Glomerular endothelial cell (primary cell): ENCODE measurements at places on chromosomes 12 and 14. TPM values are rescaled to one million over a fixed set of nuclear protein-coding genes. Genes with fewer than 3 reads are reported as not detected.

DNA sequence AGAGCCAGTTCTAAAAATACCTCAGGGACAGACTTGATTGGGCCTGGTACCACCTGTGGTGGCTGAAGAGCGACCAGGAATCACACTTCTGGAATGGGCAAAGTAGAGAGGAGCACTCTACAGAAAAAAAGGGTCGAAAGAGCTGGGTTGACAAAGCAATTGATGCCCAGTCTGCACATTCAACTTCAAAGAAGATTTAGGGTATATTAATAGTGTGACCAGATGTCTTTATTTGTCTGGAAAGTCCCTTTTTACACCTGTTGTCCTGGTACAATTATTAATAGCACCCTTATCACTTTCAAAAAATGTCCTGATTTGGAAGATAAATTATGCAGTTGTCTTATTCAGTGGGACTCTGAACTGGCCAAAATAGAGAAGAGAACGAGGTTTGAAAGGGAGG is 137.5 kb downstream of the DYRK2 start:
- DNase-seq: no peak

DNA sequence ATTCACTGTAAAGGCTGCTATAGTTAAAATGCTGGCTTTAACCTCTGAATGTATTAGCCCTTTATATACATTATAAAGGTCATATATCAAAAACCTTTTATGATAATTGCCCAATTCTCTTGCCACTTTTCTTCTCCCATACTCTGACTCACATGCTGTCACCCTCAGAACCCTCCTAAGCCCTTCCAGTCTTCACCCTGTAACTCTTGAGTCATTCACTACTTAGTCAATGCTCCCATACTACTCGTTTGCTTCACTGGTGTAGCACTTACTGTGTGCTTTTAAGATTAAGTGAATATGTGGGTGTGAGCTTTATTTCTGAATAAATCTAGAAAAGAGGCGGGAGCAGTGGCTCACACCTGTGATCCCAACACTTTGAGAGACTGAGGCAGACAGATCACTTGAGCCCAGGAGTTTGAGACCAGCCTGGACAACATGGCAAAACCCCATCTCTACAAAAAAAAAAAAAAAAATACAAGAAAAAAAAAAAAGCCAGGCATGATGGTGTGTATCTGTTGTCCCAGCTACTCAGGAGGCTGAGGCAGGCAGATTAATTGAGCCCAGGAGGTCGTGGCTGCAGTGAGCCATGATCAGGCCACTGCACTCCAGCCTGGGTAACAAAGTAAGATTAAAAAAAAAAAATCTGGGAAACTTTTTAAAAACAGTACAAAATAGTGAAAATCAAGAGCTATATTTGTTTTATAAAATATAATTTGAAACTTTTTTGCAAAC is 37.6 kb downstream of the SPATA7 start:
- no peak for DNase-seq

- DNase-seq: no peak
These were observed 9.8 kb downstream of the CCER1 start for GRCh38 chr12:90945070-90945649.

- DNase-seq: no peak
These were observed 127.6 kb downstream of the FSCB start for GRCh38 chr14:44379292-44379977.

GRCh38 chr12:74021937-74022336 is 515.7 kb upstream of the ATXN7L3B start:
- peak; percentile 1 for DNase-seq

DNA sequence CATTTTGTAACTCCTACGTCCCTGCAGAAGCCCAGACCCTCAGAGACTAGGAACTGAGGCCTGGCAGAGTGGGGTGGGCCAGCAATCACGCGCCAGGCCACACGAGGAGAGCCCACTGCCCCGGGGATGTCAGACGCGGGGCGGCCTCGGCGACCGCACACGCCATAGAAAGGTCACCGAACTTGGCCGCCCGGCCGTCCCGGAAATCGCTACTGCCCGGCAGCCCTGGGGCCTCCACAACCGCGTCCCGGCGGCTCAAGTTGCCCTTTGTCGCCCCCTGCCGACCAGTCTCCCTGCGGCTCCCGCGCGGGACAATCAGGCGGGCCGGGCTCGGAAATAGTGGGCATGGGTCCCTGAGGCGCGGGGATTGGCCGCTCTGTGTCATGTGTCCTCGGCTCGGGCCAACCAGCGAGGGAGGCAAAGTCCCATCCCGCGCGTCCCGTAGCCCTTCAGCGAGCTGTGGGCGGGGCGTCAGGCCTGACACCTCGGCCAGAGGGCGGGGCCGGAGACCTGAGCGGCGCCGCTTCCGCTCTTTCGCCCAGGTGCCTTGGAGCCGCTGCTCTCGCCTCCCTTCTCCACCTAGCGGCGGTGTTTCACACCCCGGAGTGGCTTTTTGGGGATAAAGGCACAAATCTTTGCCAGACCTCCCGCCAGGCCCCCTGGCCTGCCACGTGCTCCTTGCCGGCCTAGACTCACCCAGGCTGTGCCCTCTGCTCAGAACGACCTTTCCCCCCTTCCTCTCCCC is 33.4 kb upstream of the DEGS2 start:
- DNase-seq: peak; percentile 62

DNA sequence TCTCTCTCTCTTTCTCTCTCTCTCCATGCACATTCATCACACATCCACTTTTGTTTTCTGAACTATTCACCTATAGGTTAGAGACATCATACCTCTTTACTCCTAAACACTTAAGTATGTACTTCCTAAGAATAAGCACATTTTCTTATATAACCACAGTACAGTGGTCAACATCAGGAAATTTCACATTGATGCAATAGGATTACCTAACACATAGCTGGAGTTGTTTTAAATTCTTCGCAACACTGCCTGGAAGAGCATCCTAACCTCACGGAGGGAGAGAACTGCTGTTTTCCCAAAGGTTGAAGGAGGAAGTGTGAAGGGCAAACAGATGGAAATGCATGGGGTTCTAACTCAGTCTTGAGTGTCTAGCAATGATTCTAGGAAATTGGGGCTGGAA is 159.2 kb downstream of the SYT1 start:
- no peak for DNase-seq

GRCh38 chr12:99142651-99143050 is 497.6 kb downstream of the APAF1 start:
- no peak for DNase-seq

DNA sequence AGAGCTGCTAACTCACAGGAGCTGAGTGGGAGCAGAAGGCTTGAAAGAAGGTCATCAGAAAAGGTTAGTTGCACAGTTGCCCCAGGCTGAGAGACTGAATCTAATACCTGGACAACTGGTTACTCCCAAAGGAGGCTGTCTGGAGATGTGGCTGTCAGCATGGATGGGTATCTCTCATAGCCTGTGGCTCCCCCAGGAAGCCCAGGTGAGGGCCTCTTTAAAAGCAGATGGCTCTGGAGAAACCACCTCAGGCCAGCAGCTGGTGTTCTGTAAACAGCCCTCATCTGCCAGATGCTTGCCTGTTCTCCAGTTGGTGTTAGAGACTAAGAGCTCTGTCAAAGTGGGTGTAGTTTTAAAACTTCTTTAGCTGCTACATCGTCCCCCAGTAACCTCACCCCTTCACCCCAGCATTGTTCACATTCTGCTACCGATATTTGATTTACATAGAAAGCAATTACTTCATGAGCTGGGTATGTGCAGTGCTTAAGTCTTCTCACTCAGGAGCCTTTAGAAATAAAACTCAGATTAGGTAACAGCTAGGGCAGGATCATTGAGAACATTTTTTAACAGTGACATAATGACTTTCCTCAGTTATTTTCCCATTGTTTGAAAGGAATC is 25.8 kb downstream of the DACT1 start:
- DNase-seq: no peak

- no peak for DNase-seq
These were observed 12.0 kb downstream of the PDE6H start for GRCh38 chr12:14984766-14985285.

GRCh38 chr12:96780330-96780729 is 126.7 kb upstream of the NEDD1 start:
- no peak for DNase-seq

DNA sequence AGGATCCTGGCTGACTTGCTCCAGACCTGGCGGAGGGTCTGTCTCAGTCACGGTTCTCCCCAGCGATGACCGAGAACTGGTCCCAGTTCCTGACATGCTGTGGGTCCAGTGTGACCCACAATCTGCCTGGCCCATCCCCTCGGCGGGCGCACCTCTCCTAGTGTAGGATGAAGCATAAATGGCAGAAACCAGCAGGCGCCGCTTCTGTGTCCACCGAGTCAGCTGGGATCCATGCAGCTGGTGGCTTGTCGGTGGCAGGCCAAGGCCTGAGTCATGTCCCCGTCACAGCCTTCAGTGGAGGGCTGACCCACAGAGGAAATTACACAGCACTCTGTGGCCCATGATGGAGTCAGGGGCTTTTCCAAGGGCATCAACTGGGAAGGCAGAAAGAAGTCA is 38.5 kb downstream of the NFKBIA start:
- no peak for DNase-seq

DNA sequence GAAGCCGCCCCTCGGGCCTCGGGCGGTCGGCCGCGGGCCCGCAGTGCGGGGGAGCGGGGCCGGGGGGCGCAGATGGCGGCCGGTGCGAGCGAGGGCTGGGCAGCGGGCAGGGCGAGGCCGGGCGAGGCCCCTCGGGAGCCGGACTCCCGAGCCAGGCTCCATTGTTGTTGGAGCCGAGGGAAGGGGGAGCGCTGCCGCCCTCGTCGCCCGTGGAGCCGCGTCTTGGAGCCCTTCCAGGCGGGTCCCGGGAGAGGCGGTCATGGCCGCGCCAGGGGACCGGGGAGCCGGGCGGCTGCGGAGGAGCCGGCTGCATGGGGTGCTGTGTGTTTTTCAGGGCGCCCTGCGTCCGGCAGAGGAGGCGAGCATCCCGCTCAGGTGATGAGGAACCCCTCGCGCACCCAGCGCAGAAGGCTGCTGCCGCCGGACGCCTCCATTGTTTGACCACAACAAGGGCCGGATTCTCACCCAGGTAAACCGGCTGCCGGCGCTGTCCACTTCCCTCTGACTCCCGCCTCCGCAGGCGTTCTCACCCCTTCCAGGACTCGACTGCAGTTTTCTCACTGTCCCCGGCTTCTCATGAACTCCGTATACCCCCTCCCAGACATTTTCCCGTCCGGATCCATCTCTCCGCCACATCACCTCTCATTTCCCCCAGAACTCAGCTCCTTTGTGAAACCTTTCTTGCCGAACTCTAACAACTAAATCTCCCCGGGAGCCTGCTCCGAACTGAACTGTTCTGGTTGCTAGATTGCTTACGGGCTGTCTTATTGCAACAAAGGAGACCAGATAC is 732 bp downstream of the ZNF664 start:
- DNase-seq: no peak

DNA sequence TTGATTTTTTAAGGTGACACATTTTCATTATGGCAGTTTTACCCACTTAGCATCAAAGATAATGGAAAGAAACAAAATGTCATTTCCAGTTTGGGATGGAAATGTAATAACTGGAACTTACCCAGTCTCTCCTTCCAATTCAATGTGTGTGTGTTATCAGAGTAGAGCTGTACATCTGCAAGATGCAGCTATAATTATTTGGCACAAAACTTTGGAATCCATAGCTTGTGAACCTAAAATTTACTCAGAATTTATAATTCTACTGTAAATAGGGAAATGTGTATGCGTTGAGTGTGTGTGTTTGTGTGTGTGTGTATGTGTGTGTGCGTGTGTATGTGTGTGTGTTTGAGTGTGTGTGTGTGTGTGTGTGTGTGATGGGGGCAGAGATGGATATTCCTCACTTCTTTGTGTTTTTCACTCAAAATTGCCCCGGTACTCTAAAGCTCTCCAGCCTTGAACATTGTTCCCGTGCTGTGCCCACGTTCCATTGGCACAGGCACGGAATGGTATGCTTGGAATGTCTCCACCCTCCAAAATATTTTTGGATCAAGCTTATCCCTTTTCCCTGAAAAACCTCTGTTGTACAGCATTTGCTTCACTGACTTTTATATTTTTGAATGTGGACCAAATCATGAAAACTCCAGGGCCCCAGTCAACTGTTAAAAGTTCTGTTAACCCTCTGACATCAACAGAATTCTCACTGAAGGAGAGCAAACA is 150.2 kb upstream of the BMP4 start:
- no peak for DNase-seq

- DNase-seq: no peak
These were observed 75.5 kb upstream of the OVCH1 start for GRCh38 chr12:29572938-29573337.

GRCh38 chr12:54222609-54223008 is 33.8 kb upstream of the SMUG1 start:
- no peak for DNase-seq

- DNase-seq: no peak
These were observed 192.0 kb downstream of the SYT10 start for GRCh38 chr12:33247625-33248024.

DNA sequence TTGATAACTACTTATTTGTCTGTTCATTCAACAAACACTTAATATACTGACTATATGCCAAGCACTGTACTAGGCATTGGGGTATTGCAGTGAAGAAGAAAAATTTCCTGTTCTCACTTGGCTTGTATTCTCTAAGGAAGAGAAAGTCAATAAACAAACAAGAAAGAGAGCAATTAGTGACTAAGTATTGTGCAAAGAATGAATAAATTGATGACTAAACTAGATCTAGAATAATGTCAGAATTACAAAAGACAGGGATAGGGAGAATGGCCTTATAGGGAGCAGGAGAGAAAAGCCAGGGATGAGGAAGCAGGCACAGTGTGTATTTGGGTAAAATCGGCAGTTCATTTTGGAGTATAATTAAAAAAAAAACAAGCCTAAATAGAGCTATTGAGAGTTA is 4.2 kb upstream of the LIN7A start:
- DNase-seq: no peak

DNA sequence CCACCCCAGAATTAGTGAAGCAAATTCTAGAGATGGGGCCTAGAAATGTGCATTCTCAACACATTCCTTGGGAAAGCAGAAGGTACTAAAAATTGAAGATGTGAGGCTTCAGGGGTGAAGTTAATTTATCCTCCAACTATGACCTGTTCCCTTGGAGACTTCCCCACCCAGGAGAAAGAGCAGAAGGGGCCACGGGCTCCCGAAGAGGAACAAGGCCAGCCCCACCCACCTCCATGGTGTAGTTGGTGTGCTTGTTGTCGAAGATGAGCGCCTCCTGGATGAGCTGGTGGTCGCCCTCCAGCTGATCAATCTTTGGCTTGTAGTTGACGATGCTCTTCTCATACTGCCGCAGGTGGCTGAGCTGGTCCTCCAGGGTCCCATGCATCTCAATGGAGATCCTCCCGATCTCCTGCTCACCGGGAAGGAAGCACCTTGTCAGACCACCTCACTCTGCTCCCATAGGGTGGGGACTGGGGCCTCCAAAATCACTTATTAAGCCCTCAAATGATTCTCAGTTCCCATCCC is 87.8 kb upstream of the ZFP36L1 start:
- no peak for DNase-seq

The GRIN2B gene
- 0.06 and 0.10 TPM in 2 replicates for total RNA-seq

The FLVCR2 gene
- 2.1 and 7.4 TPM in 2 replicates for total RNA-seq

The CHD8 gene
- total RNA-seq: 49.8 and 69.1 TPM in 2 replicates

The MYF6 gene
- total RNA-seq: not detected in 2 replicates

The C14orf39 gene
- 0.24 TPM in 1 of 2 replicates, not detected in the other for total RNA-seq

The FAM181A gene
- total RNA-seq: not detected in 2 replicates

The GOLGA3 gene
- 80.7 and 110 TPM in 2 replicates for total RNA-seq

The ADAM21 gene
- total RNA-seq: 0.12 and 0.19 TPM in 2 replicates

The RAPGEF3 gene
- total RNA-seq: 24.4 and 38.2 TPM in 2 replicates
